ENCODE measurements at places on chromosomes 7 and 10. TPM values are rescaled to one million over a fixed set of nuclear protein-coding genes. Genes with fewer than 3 reads are reported as not detected.
A peak's percentile ranks its signal among the peaks of the same experiment; 100 is the strongest.

DNA sequence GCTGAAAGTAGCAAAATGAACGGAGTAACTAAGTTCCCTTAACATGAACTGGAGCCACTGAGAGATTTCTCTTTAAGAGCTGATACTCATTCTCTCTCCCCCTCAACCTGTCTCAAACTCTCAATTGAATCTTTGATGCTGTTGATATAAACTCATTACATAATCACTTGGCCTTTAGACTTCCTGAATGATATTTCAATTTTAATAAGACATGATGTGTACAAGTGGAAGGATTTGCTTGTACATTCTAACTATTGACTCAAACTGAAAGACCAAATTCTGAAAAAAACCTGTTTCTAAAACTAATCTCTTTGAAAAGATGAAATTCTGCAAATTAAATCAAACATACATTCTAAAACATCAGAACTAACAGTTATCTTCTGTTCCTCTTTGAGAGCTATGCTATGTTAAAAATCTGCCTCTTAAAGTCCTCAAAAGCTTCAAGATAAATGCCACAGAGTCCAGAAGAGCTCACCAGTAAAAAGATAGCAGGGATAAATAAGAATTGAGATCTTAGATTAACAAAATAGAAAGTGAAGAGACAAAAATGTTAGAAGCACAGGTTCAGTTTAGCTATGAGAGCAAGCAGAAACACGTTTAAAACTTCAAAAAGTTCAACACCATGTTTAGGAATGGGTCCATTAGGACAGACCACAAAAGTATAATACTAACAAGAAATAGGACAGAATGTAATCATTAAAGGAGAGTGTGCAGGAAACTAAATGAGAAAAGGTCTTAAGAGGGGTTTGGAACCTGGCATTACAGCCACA is 46.1 kb downstream of the TNPO3 start:
- DNase-seq: no peak

DNA sequence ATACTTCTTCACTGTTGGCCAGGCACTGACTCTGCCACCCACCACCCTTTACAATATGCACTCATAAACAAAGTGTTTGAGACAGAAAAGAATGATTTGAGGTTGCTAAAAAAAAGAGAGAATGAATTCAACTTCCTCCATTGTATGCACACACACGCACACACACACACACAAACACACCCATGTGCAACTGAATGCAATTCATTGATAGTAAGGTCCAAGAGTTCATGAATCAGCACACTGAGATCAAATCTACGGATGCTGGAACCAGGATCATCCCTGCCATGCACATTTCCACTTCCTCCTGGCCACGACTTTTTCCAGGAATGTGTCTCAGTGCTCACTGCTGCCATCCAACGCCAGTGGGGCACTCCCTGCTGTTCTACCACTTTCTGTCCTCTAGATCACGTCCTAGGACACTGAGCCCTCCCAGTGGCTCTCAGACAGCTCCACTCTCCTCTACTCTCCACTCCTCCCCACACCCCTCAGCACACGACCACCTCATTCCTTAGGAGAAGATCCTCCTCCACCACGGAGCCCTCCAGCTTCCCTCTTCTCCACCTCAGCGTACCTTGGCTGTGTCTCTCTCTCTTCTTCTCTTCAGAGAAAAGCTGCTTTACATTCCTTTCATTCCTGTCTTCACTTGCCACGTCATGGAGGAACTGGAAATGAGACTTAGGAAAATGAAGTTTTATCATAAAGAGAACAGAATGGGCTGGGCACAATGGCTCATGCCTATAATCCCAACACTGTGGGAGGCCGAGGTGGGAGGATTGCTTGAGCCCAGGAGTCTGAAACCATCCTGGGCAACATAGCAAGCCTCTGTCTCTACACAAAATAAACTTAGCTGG is 12.0 kb upstream of the TMEM213 start:
- no peak for DNase-seq

GRCh38 chr10:98041352-98042043 is 11.1 kb upstream of the CRTAC1 start:
- peak; percentile 59 for DNase-seq

DNA sequence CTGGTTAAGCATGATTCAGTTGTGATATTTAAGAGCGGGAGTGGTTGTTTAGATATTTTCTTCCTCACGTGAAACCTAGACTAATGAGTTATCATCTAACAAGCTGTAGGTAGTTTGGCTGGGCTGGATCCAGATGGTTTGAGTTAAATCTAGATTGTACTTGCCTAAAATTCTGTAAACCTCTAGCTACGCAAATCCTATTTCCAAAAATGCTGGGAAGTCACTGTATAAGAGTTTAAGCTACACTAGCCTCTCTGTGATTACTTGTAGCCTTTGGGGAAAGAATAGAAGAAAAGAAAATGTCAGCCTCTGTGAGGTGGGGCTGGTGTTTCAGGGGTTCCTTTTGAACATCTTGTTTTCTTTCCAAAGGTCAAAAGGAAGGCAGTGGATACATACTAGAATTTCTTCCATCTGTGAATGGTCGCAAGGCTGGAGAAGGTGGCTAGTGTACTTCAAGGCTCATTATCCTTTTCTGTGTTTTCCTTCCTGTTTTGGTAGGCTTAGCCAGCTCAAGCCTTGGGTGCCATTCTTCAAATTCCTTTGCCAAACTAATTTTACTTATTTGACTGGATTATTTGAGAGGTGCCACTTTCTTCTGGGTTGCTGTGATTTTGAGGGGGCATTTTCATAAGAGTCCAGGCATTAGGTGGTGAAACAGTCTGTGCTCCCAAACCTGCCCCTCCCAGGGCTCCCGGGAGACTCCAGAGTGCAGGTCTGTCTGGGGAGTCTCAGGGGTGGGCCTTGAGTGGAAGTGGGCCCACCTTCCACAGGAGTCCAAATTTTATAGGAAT is 5.2 kb upstream of the EN2 start:
- no peak for DNase-seq

DNA sequence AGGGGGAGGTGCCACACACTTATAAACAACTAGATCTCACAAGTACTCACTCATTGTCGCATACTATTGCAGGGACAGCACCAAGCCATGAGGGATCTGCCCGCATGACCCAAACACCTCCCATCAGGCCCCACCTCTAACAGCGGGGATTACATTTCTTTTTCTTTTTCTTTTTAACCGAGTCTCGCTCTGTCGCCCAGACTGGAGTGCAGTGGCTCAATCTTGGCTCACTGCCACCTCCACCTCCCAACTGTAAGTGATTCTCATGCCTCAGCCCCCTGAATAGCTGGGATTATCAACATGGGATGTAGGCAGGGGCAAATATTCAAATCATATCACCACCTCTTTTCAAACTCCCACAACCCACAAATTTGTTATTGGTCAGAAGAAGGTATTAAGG is 76.7 kb downstream of the SKAP2 start:
- peak; percentile 10 for DNase-seq

Gene LEP
- polyA plus RNA-seq: 0.16 TPM

Gene MACC1
- polyA plus RNA-seq: 21.2 TPM

All from renal cortex interstitium (tissue), 15 donors.